ENCODE measurements at places on chromosomes 1 and 21.

DNA sequence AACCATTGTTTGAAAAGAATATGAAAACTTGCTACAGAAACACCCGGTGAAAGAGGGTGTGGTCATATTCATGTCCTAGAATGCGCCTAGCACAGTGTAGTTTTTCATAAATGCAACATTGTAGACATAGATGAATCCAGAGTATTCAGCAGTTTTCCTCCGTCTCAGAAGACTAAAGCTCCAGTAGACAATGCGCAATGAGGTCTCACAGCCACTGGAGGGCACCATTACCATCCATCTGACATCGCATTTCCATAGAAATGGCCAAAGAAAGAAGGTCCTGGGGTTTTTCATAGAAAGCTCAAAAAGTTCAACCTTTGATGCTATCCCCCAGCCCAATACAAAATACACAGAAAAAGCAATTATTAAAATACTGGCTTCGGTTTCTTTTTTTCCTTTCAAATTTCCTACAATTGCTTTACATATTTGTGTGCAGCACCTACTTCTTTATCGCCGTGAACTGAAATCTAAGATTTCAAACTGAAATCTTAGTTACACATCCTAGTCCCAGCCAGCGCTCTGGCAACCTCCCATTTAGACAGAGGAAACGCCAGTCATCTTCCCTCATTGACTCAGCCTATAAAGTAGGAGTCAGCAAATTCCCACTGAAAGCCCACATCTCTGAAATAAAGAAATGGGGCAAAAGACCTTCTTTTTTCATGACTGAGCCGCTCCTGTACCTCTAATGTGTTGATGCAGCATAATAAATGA, 3.9 kb upstream of the CD58 start:
- DNase-seq: peak; percentile 43

GRCh38 chr1:232844791-232845190, 39.6 kb downstream of the MAP10 start:
- DNase-seq: no peak

- no peak for DNase-seq
These were observed 2.5 kb downstream of the TMEM63A start for GRCh38 chr1:225879521-225880221.

- no peak for DNase-seq
These were observed 205.8 kb upstream of the LYPLAL1 start for GRCh38 chr1:218967836-218968235.

- no peak for DNase-seq
These were observed 104.0 kb upstream of the PPM1J start for GRCh38 chr1:112818990-112819689.

GRCh38 chr1:90579212-90579802, 137.8 kb downstream of the BARHL2 start:
- DNase-seq: no peak

DNA sequence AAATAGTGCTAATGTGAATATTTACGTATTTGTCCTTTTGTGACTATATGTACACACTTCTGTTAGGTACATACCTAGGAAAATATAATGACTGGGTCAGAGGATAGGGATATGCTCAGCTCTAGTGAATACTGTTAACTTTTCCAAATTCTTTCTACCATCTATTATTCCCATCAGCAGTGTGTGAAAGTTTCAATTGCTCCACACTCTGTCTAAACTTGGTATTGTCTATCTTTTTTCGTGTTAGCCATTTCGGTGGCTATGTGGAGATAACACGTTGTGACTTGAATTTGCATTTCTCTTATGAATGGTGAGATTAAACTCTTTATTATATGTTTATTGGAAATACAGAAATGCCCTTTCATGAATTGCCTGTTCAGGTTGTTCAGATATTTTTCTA, 22.7 kb upstream of the LELP1 start:
- no peak for DNase-seq

GRCh38 chr1:172946814-172947507, 103.8 kb downstream of the TNFSF18 start:
- no peak for DNase-seq

DNA sequence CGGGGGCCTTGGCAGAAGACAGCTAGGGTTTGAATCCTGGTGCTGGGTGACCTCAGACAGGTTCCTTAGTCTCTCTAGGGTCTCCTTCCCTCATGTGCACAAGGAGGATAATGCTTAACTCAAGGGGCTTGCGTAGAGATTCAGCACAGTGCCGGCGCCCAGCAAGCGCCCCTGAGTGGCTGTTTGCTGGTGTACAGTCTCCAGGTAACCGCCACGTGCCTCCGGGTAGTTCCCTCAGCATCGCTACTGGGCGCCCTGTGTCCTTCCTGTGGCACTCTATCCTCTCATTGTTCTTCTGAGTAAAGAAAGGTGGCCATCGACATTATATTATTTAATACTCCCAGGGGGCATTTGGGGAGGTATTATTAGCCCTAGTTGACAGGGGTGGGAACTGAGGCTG, 80.9 kb downstream of the NENF start:
- peak; percentile 12 for DNase-seq

GRCh38 chr1:32398401-32398800, 4.2 kb upstream of the BSDC1 start:
- DNase-seq: no peak

GRCh38 chr1:211531194-211532087, 39.5 kb upstream of the RD3 start:
- DNase-seq: no peak
